ENCODE measurements at places on chromosomes 3 and 15.

DNA sequence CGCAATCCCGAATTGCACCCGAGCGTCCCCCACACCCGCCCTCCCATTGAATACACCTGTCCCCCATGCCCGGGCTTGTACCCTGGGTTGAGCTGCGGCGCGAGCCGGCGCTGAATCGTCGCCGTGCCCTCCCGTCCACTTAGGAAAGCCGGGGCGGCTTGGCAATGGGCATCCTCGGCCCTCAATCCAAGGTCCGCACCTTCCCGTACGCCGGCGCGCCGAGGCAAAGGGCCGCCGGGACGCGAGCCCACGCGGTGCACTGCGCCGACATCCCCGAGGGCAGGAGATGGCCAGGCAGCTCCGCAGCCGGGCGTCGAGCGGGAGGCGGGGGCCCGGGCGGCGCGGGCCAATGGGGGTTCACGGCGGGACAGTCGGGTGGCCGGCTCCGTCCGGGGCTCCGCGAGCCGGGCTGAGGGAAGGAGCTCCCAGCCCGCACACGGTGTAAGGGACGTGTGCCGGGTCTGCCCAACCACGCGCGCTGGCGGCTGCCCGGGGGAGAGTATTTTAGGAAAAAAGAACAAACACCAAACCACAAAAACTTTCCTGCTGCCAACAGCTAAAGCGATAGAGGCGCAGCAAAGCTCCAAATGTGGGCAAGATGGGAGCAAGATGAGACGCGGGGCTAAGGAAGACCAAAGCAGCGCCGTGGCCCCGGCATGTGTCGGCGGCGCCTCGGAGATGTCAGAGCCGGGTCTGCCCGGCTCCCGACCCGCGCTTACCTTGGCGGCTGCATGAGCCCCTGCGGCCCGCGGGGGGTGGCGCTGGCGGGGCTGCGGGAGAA, 621 bp downstream of the RGMA start:
- no peak for DNase-seq

DNA sequence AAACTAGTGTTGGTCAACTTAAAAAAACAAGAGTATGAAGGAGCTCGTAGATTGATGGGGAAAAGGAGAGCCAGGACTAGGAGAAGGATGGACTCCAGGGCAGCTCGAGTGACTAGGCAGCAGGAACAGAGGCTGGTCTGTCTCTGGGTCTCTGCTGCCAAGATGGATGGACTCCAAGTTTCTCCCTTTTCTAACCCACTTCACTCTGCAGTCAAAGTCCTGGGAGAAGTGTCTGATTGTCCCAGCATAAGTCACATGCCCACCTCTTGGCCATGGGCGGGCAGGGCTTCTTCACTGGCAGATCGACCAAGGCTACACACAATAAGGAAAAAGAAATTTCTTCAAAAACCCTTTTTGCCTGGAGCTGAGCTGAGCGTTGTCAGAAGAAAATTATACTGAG, 9.2 kb upstream of the EPB42 start:
- DNase-seq = no peak

DNA sequence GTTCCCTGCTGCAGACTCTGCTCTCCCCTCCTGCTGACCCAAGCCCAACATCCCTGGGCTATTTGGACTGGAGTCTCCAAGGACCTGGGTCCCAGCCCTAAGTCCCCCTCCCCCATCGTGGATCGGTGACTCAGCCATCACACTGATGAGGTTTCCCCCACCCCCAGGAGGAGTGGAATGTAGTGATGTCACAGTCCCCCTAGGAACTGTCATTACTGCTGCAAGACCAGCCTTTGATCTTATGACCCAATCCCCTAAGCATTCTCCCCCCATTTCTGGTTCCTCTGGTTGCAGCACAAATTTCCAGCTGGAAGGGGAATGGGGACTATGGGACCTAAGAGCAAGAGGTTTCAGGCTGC, 63.4 kb upstream of the CSPG4 start:
- DNase-seq = no peak

GRCh38 chr3:196774191-196774820, 34.6 kb downstream of the PAK2 start:
- no peak for DNase-seq

GRCh38 chr15:40747685-40748631, 7.1 kb downstream of the RMDN3 start:
- DNase-seq = no peak

- DNase-seq = no peak
These were observed 31.3 kb upstream of the LYSMD4 start for GRCh38 chr15:99764522-99764921.

DNA sequence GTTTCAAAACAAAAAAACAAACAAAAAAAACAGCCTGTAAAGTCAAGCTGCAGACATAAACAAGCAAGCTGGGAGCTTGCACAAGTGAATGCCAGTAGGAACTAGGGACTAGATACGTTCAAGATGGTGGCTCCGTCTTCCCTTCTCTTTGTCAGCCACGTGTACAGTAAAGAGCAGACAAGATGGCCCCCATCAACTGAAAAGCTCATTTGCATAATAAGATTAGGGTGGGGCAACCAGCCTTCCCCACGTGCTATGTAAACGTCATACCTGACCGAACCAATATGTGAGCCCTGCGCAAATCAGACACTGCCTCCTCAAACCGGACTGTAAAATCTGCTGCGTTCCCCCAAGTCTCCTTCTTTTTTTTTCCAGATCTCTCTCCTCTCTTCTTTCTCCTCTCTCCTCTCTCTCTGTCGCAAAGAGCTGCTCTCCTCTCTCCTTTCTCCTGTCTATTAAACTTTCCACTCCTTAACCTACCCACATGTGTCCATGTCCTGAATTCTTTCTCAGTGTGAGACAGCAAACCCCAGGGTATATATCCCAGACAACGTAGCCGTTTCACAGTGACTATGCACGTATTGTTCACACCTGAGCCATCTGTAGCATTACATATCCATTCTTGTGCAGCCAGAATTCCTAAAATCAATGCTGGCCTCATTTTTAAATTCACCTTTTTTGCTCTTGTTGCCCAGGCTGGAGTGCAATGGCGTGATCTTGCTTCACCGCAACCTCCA, 31.2 kb upstream of the FXR1 start:
- DNase-seq = no peak

DNA sequence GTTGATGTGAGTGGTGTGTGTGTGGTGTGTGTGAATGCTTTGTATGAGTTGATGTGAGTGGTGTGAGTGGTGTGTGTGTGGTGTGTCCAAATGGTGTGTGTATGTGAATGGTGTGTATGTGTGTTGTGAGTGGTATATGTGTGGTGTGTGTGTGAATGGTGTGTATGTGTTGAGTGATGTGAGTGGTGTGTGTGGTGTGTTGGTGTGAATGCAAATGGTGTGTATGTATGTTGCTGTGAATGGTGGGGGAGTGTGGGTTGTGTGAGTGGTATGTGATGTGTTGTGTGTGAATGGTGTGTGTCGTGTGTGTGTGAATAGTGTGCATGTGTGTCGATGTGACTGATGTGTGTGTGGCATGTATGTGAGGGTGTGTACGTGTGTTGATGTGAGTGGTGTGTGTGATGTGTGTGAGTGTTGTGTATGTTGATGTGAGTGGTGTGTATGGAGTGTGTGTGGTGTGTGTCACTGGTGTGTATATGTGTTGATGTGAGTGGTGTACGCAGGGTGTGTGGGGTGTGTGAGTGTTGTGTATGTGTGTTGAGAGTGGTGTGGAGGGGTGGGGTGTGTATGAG, 40.6 kb downstream of the ARNT2 start:
- DNase-seq = no peak

DNA sequence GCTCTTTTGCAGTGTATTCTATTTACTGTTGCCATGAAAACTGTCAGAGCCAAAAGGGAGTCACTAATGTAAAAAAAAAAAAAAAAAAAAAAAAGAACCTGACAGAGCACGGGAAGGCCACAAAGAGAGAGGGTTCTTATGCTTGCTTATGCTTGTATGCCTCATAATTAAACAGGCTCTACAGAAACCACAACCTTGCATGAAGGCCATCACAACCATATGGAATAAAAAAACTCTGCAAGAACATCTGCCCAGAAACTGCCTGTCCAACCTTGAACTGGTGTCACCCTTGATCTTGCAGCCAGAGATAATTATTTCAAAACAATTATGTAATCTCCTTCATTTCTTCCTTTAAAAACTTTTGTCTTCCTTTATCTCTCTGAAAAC, 50.1 kb downstream of the CFAP20DC start:
- DNase-seq = no peak

DNA sequence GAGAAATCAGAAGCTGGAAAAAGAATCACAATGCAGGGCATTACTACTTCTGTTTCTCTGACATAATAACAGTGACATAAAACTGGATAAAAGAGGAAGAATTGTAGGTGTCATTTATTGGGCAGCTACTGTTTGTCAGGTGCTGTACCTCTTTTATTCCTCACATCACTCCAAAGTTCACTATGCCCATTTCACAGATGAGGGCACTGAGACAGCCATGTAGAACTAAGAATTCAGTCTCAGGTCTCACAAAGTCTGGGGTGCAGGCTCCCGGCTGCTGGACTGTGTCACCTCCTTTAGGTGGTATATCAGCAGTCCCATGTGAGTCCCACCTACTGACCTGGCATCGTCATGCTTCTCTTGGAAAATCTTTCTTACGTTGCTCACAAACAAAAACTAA, 20.8 kb downstream of the TMEM212 start:
- no peak for DNase-seq

DNA sequence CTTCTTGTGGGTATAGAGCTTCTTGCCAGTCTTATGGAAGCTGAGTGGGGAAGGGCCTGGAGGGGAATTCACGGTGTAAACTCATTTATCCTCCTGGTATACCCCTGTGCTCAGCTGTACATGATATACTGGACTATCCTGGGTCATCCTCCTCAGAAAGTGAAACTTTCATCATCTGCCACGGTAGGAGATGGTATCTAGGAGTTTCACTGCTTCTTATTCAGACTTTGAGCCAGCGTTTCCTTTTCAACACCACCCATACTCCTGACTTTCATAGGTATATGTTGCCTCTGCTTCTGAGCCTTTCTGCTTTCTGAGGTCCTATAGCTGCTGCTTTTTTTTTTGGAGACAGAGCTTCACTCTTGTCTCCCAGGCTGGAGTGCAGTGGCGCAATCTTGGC, 15.6 kb downstream of the SENP5 start:
- DNase-seq = no peak

DNA sequence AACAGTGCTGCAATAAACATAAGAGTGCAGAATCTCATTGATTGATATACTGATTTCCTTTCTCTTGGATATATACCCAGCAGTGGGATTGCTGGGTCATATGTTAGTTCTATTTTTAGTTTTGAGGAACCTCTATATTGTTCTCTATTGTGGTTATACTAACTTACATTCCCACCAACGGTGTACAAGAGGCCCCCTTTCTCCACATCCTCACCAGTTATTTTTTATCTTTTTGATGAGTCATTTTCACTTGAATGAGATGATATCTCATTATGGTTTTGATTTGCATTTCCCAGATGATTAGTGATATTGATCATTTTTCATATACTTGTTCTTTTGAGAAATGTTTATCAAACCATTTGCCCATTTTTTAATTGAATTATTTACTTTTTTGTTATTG, 12.4 kb upstream of the IREB2 start:
- no peak for DNase-seq

DNA sequence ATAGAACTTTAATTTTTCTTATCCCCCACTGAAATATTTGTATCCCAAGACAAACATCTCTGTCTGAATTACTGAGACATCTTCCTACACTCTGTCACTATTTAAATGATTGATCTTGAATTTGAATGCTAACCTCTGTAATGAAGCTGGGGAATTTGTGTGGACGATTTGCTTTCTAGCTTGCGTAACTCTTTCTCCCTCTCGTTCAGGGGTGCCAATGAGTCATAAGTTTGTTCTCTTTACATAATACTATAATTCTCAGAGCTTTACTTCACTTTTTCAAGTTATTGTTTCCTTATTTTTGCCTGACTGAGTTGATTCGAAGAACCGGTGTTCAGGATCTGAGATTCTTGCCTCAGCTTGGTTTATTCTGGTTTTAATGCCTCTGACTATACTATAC, 783.3 kb upstream of the CADM2 start:
- no peak for DNase-seq

DNA sequence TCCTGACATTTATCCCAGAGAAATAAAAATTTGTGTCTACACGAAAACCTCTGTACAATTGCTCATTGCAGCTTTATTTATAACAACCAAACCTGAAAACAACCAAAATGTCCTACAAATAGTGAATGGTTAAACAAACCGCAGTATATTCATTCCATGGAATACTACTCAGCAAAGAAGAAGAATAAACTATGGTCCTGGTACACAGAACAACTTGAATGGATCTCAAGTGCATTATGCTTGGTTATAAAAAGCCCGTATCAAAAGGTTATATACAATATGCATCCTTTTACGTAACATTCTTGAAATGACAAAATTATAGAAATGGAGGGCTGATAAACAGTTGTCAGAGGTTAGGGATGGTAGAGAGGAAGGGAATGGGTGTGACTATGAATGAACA, 3.7 kb downstream of the SEC22C start:
- DNase-seq = no peak

DNA sequence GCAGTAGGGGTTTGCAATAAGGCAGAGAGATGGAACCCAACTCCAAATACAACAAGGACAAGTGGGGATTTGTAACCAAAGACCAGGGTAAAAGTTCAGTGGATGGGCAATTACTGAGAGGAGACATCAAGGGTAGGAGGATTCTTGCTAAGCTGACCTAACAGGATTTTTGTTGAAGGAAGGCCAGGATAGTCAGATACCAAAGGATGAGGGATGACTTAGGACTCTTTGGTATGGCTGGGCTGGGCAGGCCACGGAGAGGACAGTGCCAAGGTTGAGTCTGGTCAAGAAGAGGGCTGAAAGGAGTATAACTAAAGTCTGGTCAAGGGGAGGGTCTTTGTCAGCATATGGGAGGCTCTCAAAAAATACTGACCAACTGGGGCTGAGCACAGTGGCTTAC, 85.3 kb upstream of the UBE2E2 start:
- DNase-seq = no peak

- peak; percentile 26 for DNase-seq
These were observed 41.0 kb upstream of the LIMD1 start for GRCh38 chr3:45553469-45553974.

- DNase-seq = no peak
These were observed 1.8 kb downstream of the DUOX2 start for GRCh38 chr15:45112143-45112590.

GRCh38 chr15:77018796-77019505, 24.0 kb downstream of the PSTPIP1 start:
- no peak for DNase-seq

DNA sequence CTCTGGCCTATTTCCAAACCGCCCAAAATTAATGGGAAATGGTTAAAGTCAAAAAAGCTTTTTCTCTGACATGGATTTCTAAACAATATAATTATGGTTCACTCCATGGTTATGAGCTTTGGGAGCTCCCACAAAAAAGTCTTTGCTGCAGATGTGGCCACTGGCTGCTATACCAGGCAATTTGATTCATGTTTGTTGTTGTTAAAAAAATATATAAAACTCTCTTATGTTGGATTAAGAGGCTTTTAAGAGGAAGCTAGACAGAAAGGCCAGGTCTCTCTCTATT, 258.6 kb downstream of the TIGIT start:
- DNase-seq = no peak

DNA sequence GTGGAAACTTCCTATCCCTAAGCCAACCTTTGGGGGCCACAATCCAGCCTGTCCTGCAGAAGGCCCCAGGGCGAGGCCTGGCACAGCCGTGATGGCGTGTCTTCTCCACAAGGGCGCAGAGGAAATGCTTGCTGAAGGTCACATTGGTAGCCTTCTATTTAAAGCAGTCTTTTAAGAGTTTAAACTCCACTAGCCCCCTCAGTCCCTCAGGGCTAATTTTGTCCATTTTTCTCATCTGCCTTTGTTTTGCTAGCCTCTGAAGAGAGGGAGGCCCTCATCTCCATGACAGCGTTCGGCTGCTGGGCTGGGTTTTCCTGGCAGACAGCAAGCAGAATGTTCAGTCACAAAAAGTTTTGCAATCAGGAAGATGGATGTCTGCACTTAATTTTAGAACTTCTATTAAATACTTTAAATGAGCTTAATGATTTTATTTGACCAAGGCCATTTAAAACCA, 40.8 kb downstream of the RARB start:
- peak; percentile 94 for DNase-seq

Measured in skin of body (tissue), 3 donors.